ENCODE measurements at places on chromosomes 6 and 20.

DNA sequence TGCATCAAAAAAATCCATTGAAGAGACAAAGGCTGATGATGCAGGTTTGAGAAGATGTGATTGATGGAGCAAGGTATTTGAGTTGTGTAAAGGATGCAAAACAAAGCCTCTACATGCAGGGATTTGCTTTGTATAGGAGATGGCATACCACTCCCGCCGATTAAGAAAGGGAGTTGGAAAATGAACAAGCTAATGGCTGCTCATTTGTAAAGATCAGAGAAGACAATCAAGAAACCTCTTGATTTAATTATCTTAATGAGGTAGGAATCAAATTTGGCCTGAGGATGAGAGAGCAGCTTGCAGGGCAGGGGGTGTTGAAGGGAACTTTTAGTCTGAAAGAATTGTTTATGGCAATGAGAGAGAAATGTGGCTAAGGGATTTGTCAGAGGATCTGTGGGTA, 448.2 kb upstream of the ADGRB3 start:
- DNase-seq = no peak

GRCh38 chr6:11589261-11589660, 51.7 kb downstream of the TMEM170B start:
- DNase-seq = no peak

DNA sequence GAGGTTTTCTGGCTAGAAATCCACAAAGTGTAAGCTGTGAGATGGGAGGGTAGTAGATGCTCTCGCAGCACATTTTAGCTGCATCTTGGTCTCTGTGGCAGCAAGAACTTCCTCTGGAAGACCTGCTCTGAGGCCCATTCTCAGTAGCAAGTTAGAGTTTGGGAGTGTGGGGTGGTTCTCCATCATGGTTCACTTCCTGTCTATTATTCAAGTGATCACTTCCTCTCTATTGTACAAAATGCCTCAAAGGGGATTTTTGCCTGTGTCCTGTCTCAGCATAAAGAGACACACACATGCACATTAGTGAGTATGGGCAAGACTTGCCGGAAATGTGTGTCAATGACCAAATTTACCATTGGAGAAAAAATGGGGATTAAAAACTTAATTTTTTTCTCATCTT, 42.5 kb downstream of the LYRM2 start:
- DNase-seq = no peak

- DNase-seq = no peak
These were observed 170.8 kb downstream of the EPM2A start for GRCh38 chr6:145564553-145564952.

GRCh38 chr20:58202044-58202443, 26.4 kb downstream of the ANKRD60 start:
- DNase-seq = no peak

GRCh38 chr20:36084897-36085613, 69.5 kb upstream of the EPB41L1 start:
- no peak for DNase-seq

GRCh38 chr20:62119591-62120364, 2.5 kb upstream of the LSM14B start:
- DNase-seq = no peak

- no peak for DNase-seq
These were observed 230.0 kb upstream of the BTBD3 start for GRCh38 chr20:11687546-11688292.

DNA sequence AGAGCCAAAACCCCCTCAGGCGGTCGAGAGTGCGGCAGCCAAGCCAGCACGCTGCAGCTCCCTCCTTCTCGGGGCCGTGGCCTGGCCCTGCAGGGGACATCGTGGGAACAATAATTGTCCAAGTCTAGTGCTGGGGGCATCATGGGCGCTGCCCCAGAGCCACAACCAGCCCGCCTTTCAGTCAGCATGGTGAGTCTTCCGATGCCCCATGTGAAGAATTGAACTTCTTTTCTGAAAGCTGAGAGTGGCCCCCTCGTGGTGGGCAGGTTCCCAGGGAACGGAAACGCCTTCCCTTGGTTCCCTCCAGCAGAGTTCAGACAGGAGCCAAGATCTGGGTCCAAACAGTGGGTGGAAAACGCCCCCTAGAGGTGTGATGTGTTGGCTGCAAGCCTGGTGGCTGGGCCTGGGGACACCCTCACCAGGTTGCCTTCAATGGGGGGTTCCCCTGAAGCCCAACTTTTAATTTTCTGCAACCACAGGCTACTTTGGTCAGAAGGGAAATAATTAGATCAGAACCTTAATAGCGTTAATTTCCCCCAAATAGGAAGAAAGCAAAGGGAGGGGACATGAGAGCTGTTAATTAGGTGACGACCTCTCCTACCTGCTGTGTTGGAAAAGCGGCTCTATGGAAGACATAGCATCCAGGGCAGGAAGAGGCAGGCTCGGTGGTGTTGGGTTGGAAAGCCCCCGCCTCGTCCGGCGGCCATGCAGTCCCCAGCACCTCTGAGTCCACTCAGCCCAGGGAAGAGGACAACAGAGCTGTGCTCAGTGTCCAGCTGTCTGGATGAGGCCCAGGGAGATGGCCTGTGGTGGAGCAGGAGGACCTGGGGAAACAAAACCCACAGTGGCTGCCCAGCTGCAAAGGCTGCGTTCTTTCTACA, 4.7 kb upstream of the MRGBP start:
- peak; percentile 40 for DNase-seq

- no peak for DNase-seq
These were observed 327.3 kb upstream of the HSF2 start for GRCh38 chr6:122072014-122072647.

DNA sequence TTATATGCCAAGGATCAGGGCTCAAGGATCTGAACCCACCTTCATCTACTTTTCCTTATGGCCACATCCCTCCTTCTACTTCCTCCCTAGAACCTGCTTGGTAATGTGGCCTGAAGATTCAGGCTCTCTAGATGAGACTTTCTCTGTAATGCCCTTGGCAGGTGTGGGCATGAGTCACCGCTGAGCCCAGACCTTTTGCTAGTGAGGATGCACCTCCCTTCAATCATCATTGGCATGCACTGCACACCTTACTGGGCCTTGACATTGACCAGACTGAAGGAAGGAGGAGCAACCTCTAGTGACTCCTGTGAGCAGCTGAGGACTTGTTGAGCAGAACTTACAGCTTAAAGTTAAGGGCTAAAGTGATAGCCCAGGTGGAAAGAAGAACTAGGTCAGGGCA, 405.3 kb downstream of the MAFB start:
- DNase-seq = no peak

GRCh38 chr6:53302678-53303360, 45.9 kb downstream of the ELOVL5 start:
- DNase-seq = no peak

DNA sequence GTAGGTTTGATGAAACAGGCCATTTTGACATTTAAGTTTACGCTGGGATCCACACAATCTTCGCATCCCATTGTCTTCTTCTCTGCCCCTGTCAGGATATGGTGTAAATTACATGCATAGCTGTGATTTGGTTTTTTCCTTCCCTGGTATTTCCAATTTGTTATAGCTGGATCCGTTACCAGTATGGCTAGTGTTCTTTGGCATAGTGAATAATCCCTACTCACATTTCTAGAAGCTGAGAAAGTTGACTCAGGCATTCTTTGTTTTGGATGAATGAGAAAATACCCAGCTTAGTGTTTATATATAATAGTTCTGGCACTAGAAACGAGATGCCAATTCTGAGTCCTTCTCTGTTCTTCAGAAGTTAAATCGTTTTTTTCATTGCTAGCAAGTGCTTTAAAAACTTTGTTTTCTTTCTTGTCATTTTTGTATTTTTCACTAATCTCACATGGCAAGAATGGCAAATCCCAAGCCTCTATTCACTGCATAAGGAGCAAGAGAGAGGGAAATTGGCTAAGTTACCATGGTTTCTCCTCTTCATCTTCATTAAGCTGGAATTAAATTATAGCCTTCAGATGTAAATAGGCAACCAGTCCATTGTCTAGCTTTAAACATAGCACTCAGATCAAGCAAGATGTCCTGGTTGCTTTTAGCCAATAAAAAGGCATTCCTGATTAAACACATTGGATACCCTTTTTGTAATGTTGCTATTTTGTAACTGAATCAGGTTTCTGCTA, 91.9 kb upstream of the LAMP5 start:
- no peak for DNase-seq

DNA sequence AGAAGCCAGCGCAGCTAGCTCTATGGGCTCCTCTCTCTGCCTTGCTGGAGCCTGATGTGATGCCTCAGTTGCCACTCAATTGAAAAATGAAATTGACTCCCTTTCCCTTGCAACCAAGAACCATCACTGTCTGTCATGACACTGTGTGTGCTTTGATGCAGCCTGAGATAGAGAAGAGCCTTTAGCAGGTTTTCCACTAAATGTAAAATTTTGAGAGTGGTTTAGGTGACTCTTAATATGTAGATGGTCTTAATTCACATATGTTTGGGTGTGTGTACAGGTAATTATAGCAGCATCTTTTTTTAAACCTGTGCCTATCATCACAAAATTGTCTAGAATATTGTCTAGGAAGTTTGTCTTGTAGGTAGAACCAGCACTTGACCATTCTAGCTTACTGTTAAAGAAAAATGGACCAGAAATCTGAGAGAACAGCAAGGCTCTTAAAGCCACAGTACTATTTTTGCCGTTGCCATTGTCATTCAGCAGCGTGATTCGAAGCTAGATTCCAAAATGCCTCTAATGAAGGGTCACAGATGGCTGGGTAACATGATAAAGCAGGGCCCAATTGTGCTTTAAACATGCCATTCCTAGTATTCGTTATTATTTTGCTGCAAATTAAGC, 1.3 kb downstream of the ARFGEF3 start:
- DNase-seq = no peak

GRCh38 chr6:49430187-49430586, 32.9 kb downstream of the MMUT start:
- no peak for DNase-seq

DNA sequence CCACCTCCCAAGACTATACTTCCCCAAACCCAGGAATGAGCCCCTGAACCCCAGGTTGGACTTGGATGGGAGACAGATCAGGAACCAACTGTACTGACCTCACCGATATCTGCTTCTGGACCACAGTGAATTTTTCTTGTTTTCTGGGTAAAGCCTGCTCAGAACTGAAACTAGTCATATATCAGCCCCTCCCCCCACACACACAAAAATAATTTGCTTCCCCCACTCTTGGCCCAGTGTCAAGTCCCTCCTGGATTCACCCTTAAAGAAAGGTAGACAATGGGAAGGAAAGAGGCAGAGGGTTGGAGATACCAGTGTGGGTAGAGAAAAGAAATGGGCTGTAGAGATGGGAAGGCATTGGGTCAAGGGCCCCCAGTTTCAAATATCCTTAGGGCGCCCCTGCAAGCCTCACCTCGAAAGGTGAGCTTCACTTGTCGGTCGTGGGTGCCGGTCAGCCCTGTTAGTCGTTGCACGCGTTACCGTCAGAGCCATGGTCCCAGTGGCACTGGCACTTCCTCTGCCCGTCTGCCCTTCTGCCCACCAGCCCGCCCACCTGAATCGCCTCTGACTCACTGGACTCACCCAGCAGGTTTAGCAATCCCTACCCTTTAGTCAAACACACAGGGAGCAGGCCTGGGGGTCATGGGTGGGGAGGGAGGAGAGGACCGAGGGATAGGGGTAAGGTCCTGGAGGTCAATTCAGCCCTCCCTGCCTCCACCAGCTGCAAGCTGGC, 8.5 kb upstream of the SPAG4 start:
- DNase-seq = no peak

DNA sequence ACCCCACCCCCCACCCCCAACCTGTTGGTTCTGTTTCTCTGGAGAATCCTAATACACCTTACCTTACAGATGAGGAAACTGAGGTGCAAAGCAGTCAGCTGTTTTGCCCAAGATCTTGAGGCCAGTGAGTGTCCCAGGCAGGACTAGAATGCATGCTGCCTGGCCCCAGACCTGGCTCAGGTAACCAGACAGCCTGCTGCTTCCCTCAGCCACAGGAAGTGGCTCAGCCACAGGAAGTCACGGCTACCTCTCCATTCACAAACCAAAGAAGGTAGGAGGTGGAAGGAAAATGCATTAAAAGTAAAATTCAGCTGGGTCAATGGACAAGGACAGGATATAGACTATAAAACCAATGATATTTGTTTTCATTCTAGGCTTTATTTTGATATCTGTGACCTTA, 517.6 kb downstream of the CD83 start:
- DNase-seq = no peak

- DNase-seq = no peak
These were observed 42.6 kb downstream of the RBM38 start for GRCh38 chr20:57433657-57434389.

DNA sequence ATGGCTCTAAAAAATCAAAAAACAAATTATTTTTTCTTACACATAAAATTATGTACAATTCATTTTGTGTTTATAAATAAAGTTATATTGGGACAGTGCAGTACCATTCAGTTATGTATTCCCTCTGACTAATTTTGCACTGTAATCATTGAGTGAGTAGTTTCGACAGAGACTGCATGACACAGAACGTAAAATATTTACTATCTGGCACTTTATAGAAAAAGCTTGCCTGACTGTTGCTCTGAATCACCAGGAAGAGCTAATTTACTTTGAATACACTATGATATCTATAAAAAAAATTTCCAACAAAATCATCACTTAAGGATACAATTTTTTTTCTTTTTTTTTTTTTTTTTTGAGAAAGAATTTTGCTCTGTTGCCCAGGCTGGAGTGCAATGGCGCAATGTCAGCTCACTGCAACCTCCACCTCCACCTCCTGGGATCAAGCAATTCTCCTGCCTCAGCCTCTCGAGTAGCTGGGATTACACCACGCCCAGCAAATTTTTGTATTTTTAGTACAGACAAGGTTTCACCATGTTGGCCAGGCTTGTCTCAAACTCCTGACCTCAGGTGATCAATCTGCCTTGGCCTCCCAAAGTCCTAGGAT, 11.0 kb upstream of the KHDC1L start:
- DNase-seq = no peak

DNA sequence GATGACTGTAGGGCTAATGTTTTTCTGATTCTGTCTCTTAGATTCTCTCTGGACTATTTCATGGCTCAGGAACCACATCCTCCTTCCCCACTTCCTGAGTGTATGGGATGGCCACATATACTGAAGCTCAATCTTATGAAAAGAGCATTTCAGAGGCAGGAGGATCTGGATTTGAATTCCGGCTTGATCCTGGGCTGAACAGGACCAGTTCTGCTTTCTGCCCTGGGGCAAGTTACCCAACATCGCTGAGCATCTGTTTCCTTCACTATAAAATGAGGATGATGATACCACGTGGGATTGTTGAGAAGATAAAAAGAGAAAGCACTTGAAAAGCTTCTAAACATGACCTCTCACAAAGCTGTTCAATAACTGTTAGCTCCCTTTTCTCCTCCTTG, 168.4 kb upstream of the TNFAIP3 start:
- no peak for DNase-seq

- no peak for DNase-seq
These were observed 151.1 kb downstream of the LRRC1 start for GRCh38 chr6:53945765-53946407.

GRCh38 chr6:26299286-26300042, 65.5 kb upstream of the BTN3A2 start:
- DNase-seq = no peak

- no peak for DNase-seq
These were observed 146.1 kb downstream of the TTLL2 start for GRCh38 chr6:167470836-167471547.
